ENCODE measurements at places on chromosomes 1 and 21. TPM values are rescaled to one million over a fixed set of nuclear protein-coding genes. Genes with fewer than 3 reads are reported as not detected.

Gene COL24A1
- 8.2 TPM for total RNA-seq

Gene S100A7
- not detected for total RNA-seq

Gene GSTM1
- total RNA-seq: 15.3 TPM

Gene ATF3
- total RNA-seq: 16.4 TPM

Gene C1QC
- 19.1 TPM for total RNA-seq

Gene RO60
- 67.3 TPM for total RNA-seq

Gene OPTC
- total RNA-seq: not detected

Gene LCE3D
- total RNA-seq: not detected

Gene VASH2
- total RNA-seq: 25.3 TPM

Gene BGLAP
- total RNA-seq: 1.2 TPM

GRCh38 chr1:18118491-18118890 lies 10.9 kb downstream of the IGSF21 start:
- DNase-seq: no peak

DNA sequence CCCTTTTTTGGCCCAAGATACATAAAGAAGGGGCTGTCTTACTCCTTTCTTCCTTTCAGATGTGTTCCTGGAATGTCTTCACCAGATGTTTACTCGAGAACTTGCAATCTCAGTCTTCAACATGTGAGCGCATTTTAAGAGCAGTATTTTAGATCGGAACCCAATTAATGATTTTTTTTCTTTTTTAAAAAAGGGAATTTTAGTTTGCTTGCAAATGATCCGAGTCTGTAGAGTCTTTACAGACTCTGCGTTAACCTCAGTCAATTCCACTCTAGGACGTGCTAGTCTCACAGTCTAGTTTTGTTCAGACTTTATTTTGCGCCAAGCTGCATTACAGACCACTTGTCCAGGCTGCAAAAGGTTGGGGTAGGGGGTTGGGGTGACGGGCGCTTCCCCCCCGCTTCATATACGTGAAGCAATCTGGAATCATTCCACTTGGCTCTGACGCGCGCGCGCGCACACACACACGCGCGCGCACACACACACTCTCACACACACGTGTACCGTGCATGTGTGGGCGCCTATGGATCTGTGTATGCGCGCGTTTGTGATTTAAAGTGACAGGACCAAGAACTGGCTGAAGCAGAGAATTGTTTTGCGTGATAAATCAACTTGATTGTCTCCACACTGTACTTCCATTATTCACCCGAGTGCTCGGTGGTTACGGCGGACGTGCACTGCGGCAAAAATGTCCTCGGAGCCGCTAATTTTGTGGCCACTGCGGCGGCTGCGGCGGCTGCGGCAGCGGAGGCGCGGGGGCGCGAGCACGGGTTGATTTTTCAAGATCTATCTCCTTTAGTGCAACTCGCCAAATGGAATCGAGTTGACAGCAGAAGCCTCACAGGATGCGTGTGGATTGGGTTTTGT lies 25.6 kb upstream of the NFIA start:
- DNase-seq: peak; percentile 95

DNA sequence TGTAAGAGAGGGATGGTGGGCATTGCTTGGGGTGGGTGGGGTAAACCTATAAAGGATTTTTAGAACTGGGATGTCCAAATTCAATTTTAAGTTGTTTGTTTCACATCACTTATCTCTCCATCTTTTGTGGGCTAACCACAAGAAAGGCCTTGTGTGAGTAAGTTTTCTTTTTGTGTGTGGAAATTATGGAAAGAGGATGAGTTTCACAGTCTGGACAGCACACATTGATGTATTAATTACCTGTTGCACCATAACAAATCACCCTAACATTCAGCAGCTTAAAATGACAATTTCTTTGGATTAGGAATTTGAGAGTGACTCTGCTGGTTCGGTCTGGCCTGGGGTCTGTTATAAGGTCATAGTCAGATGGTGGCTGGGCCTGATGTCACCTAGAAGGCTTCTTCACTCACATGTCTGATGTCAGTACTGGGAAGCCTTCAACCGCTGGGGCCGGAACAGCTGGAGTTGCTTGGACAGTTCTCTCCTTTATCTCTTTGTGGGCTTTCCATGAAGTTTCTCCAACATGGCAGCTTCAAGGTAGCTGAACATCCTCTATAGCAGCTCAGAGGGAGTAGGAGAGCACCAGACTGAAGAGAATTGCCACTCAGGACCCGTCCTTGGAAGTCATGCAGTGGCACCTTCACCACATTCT lies 2.0 kb upstream of the COL9A2 start:
- DNase-seq: no peak

DNA sequence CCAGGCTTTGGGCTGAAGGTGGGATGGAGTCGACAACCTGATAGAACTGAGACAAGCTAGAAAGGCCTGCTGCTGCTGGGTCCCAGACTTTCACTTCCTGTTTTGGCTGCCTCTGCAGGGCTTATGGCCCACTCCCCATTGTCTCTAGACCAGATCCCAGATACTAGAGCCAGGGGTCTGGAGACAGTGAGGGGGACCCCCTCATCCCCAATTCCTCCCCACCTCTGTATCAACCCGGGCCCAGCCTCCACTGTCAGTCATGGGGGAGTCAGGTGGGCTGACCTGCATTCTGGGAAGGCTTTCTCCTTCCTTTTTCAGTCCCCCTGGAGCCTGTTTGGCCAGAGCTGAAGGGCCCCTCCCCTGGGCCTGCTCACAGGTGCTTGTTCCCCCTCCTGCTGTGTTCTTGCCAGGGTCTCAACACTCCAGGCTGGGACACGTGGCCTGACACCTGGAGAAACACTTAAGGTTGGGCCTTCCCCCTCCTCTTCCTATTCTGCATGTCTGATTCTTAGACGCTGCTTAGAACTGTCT lies 18.0 kb upstream of the ETV3L start:
- peak; percentile 29 for DNase-seq

DNA sequence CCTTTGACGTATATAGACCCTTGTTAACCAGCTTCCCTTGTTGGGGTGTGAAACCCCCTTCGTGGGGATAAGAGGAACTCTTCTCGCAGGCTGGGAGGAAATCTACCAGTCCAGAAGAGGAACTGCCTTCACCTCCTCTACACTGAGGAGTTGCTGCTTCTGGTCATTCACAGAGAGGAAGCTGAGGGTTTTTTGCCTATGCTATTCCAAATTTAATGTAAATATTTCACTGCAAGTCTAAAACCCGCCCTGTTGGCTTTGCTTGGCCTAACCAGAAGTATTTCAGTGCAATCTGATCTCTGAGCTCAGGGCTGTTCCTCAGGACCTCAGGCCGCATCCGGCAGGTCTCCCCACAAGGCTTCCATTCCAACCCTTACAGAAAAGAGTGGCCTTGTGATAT lies 150.1 kb downstream of the HIVEP3 start:
- DNase-seq: peak; percentile 57

GRCh38 chr1:18820791-18821641 lies 38.4 kb downstream of the TAS1R2 start:
- peak; percentile 90 for DNase-seq

DNA sequence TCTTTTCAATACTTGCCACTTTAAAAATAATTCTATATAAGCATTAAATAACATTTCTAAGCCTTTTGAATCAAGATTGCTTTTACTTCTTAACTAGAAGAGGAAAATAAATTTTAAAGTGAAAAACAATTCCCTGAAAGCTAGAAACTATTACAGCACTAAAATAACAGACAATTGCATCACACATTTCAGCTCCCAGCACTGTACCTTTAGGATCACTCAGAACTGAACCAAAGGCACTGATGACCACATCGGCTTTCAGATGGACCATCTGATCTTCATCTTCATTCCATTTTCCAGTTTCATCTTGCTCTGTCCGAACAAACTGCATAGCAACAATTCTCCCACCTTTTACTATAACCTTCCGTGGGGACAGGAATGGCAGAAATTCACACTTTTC lies 347.3 kb downstream of the DPYD start:
- DNase-seq: no peak

DNA sequence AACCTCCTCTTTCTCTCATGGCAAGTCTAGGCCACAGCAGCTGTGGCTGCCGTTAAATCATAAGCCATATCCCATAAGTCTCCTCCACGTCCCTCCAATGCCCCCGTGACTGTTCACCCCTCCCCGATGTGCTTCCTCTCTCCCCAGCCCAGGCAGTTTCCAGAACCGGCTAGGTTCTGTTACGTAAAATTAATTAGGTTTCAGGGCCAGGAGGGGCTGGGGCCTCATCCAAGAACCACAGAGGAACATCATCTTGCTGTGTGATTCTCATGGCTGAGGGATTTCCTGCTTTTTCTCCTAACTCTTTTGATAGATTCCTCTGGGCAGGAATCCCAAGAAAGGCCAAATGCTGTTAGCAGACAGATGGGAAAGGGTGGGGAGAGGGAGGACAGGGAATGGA lies 141.8 kb upstream of the AJAP1 start:
- DNase-seq: peak; percentile 91

GRCh38 chr1:39632682-39633417 lies 6.6 kb downstream of the HEYL start:
- peak; percentile 87 for DNase-seq

DNA sequence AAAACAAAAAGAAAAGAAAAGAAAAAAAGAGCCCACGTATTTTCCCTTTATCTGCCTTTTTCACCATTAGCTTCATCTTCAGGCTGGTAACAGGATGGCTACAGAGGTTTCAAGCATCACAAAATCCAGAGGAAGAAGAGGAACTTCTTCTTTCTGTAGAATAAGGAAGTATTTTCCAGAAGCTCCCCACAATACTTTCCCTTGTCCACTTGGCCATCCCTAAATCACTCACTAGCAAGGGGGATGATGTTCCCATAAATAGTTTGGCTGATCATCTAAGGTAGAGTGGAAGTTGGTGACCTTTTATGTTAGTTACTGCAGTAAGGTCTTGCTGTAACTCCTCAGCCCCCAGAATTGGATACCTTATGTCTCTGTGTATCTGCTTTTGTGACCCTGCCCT lies 45.1 kb upstream of the RNF11 start:
- no peak for DNase-seq

DNA sequence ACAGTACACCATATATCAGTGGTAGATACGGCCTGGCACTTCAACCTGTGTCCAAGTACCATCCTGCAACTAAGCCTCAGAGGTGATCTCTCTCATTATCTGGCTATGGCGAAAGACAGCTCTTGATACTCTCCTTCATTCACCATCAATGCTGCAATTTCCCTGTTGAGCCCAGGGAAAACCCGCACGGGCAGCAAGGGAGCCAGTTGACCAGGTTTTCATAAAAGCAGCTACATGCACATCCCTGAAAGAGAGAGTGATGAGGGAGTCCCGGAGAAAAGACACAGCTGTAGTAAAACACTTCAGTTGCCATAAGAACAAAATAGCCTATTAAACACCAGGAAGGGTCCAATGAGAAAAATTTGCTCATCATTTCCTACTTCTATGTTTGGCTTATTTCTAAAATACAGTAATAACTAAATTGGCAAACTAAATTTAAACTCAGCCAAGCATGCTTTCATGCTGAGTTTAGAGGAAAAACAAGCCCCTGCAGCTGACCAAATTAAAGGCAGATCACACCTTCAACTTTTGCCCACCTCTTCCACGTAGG lies 68.3 kb downstream of the CAPZB start:
- peak; percentile 96 for DNase-seq

DNA sequence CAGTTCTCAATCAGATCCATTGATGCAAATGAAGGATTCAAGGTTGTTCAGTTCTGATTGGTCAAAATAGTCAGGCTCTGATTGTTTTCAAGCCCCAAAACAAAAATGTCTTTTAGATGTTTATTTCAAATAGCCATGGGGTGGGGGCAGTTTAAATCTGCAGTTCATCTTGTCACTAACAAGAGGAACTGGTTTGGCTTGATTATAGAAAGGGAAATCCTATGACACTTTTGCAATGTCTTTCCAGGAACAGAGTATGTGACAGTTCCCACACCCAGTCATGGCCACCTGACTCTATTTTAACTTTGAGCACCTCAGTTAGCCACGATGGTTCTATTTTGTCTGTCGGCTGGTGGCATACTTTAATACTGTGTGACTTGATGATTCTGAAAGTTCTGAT lies 1544.1 kb downstream of the PLA2G4A start:
- no peak for DNase-seq

DNA sequence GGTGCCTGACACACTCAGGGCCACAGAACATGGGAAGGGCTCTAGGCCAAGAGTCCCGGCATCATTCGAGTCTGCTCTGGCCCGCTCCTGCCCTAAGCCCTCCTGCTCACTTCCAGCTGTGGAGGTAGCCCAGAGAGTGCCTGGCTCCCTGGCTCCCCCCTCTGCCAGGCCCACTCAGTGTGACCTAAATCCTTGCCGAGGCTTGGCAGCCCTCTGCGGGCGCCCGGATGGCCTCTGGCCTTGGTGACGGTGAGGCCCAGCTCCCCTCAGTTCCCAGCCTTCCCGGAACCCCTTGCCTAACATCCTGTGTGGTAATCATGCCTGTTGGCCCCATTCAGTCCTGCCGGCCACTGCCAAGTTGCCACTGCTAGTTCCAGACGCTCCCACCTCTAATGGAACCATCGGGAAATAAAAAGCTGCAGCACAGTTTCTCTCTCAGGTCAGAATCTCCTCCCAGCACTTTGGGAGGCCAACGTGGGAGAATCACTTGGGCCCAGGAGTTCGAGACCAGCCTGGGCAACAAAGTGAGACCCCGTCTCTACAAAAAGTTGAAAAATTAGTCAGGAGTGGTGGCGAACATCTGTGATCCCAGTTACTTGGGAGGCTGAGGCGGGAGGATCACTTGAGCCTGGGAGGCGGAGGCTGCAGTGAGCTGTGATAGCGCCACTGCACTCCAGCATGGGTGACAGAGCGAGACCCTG lies 1.2 kb upstream of the H6PD start:
- peak; percentile 55 for DNase-seq

- no peak for DNase-seq
These were observed 68.3 kb upstream of the RC3H1 start for GRCh38 chr1:174090471-174090870.

DNA sequence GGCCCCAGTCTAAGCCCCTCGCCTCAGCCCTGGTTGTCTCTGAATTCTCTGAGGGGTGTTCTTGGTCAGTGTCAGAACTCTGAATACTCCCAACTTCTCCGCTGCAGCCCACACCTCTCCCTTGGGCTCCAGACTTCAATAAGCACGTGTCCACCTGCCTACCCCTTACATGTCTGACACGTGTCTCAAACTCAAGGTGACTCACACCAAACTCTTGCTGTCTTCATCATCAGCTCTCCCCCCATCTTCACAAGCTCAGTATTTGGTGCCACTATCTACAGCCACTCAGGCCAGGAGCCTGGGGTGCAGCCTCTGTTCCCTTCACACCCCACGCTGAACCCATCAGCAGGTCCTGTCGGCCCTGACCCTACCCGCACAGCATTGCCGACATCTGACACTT lies 18.8 kb upstream of the UBXN10 start:
- no peak for DNase-seq

- no peak for DNase-seq
These were observed 10.8 kb upstream of the MYOG start for GRCh38 chr1:203096566-203096965.

- DNase-seq: peak; percentile 73
These were observed 13.1 kb upstream of the SLC25A34 start for GRCh38 chr1:15722836-15723532.

DNA sequence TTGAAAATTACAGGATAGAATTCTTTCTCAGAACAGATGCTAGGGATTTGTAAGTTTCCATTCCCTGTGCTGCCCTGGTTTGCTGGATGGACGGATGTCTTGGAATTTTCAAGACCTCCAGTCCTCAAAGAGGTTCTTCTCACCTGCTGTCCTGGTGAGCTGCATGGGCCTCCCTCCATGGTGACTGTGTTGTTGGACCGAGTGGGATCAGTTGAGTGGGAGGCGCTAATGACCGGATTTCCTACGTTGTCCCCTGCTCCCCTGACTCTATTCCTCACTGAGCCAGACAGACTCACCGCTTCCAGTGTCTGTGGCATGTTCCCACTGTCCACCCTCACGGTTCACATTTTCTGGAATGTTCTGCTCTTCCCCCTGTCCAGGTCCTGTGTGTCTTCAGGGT lies 229.8 kb downstream of the CAMTA1 start:
- DNase-seq: no peak

GRCh38 chr1:155645034-155645598 lies 35.1 kb downstream of the MSTO1 start:
- DNase-seq: no peak
